ENCODE measurements at places on chromosomes 1 and 21.

DNA sequence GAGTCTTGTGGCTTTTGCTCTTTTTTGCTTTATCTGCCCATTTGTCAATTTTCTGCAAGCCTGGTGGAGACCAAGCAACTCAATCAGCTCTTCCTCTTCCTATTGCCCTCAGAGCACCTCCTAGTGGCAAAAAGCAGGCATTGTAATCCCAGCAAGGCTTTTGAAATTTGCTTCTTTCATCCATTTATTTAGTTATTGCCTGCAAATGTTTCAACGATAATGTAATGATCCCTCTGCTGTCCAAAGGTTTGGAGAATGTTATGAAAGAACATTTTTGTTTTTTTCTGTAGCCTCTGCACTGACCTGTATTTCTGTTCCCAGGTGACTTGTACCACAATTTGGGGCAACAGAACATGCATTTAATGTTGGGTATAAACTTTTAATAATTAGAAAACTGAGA is 127.8 kb downstream of the GABPA start:
- DNase-seq: peak; percentile 40

DNA sequence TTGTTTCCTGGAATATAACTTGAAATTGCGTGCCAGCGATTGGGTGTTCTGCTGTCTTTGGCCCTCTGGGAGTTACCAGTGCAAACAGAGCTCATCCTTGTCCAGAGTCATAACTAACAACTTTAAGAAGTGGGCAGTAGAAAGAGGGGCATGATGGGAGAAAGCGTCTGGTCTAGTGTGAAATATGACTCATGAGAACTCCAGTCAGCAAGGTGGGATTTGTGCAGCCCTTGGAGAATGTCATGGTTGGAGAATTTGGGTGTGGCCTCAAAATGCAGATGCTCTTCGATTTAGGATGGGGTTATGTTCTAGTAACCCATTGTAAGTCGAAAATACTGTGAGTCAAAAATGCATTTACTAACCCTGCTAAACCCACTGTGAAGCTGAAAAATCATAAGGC is 12.9 kb downstream of the ATP1B1 start:
- no peak for DNase-seq

DNA sequence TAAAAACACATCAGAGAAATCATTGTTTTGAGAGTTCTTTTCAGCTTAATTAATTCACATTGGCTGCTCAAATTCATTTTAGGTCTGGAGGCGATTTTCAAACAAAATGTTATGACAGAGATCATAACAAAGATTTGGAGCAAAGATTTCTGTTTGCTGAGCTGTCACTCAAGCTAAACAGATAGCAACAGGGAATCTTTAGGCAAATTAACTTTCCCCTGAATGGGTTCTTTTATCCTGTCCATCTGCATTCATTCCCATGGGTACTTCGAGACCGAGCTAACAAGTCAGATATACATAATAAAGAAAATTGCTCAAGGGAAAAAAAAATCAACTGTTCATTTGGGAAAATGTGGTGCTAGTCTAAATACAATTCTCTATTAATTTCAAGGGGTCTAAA is 30.2 kb upstream of the CA6 start:
- DNase-seq: no peak

- no peak for DNase-seq
Measured at GRCh38 chr1:109185990-109186732, 27.6 kb upstream of the SARS1 start.

GRCh38 chr1:248758352-248758751 is 2.8 kb upstream of the LYPD8 start:
- no peak for DNase-seq

DNA sequence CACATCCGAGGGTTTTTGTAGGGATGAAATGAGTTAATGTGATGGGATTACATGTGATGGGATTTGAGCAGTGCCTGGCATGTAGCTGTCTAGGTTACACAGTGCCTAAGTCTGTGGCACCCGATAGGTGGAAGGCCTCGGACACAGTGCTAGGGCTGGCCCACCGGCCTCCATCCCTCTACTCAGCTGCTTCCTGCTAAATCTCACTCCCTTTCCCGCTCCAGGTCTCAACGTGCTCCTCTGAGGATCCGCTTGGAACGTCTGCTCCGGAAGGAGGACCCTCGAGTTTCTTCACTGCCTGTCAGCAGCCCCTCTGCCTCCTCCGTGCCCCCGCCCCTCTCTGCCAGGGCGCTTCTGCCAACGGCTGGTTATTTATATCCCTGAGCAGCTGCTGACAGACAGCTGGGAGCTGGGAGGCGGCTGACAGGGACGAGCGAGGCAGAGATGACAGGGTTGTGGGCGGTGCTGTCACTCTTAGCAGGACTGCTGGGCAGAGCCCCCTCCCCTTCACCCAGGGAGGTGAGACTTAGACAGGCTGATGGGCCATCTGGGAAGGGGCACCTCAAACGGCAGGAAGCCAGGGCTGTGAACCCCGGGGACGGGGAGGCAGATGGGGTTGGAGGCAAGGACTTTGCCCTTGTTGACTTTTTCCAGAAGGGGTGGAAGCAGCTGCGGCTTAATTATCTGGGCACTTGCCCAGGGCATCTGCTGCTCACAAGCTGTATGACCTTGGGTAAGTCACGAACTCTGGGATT is 26.6 kb upstream of the LRRN2 start:
- DNase-seq: peak; percentile 67

- peak; percentile 55 for DNase-seq
Measured at GRCh38 chr1:15975358-15975804, 520 bp downstream of the ZBTB17 start.

DNA sequence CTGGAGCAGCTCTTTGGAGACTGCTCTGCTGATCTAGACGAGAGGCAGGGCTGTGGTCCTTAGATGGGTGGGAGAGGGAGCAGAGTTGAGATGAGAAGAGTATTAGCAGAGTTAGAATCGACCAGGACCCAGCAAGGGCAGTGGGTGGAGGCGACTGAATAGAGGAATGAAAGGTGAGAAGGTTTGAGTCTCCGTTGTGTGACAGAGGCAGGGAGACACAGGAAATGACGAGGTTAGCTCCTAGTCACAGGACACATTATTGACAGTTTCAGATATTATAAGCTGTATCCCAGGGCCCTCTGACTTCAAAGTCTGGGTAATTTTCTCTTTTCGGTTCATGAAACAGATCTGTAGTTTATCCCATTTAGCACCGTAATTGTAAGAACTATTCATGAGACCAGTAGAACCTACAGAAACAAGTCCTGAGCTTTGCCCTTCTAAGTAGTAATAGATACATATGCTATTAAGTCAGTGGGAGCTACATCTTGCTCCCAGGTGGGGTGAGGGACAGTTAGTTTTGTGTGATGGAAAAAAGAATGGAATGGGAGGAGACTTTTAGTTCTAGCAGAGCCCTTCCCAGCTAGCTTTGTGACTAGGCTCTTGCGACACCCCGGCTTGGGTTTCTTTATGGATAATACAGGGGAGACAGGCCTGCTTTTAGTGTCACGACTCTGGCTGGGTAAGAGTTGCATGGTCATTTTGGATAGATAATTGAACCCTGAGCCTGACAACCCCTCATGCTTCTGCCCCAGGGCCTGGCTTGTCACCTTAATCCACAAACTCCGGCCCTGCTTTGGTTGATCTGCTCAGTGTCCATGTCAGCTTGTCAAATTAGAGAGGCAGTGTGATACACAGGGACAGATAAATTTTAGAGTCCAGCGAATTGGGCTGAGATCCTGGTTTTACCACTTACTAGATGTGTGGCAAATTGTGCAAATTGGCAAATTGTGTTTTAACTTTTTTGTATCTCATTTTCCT is 70.2 kb downstream of the UCK2 start:
- no peak for DNase-seq

- DNase-seq: peak; percentile 88
Measured at GRCh38 chr1:47660622-47661021, 222.8 kb downstream of the FOXD2 start.

DNA sequence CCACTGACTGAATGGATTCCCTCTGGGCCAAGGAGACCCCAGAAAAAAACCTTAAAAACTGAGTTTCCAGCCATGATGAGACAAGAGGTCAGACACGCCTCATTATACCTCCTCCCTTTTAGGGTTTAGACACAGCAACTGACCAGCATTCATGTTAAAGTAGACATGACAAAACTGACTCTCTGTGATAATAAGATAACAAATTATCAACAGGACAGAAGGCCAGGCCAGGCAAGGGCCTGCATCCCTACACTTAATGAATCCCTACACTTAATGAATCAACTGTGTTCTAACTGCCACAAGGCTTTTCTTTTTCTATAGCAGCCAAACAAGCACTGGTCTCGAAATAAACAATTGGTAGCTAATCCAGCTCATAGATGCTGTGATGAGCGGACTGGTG is 33.3 kb upstream of the FAM89A start:
- no peak for DNase-seq

GRCh38 chr1:17575797-17576518 is 36.5 kb downstream of the ARHGEF10L start:
- no peak for DNase-seq

- DNase-seq: peak; percentile 27
Measured at GRCh38 chr1:212315907-212316306, 30.7 kb downstream of the PPP2R5A start.

DNA sequence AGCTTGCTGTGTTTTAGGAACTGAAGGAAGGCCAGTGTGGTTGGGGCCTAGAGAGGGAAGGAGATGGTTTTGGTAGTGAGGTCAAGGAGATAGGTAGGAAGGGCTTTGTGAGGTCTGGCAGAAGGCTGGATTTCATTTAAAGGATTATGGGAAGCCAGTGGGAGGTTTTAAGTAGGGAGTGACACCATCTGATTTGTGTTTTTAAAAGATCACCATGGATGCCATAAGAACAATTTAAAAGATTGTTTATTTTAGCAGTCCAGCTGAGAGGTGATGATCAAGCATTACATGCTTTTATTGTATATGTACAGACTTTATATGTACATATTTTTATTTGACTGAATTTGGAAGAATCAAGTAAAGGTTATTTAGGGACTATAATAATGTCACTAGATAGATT is 26.4 kb downstream of the RGL1 start:
- DNase-seq: no peak

DNA sequence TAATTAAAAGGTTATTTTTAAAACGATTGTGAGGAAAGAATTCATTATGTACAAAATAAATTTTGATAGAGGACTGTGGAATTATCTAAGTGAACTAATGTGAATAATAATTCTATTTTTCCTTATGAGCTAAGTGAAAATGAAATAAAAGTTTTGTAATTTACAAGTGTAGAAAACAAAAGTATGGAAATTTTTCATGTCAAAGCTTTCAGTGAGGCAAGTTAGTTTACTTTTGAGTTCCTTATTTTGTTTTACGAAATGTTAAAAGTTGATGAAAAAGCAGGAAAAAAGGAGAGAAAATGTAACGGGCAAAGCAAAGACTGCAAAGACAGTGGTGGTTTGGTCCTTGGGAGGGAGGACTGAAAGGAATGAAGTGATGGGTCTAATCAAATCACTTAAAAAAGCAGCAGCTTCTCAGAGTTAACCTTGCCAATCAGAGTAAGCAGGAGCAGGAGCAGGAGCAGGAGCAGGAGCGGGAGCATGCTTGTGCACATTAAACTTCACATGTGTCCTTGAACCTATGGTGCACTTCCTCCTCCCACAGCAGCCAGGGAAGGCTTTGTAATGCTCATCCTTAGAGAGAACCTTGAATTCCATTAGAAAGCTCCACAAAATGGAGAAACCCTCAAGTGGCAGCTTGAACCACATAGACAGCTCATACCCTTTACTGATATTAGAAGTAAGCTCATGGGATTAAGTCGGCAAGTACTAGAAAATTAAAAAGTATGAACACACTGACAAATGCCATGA is 133.4 kb downstream of the LHX4 start:
- no peak for DNase-seq

- no peak for DNase-seq
Measured at GRCh38 chr1:168137515-168137821, 738 bp upstream of the GPR161 start.

- DNase-seq: no peak
Measured at GRCh38 chr1:209403921-209404320, 179.6 kb upstream of the CAMK1G start.

DNA sequence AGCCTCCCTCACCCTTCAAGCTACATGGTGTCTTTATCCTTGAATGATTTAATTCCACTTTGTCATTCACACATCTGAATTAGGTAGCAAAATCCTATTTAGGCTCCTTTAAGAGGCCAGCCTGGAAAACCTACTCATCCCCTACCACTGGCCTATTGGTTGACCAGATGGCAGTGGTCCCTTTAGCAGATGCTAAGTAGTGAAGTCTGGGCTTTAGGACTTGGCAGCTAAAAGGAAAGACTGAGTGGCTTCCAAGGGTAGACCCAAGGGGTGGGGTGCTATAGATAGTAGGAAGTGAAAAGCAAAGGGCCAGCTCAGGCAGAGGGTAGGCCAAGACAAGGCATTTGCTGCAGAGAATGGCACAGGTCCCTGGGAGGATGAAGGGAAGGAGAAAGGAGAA is 46.6 kb downstream of the KCNJ6 start:
- no peak for DNase-seq

- DNase-seq: no peak
Measured at GRCh38 chr1:113247355-113247754, 143.0 kb upstream of the MAGI3 start.

GRCh38 chr1:172616195-172616594 is 42.7 kb upstream of the FASLG start:
- DNase-seq: no peak

- no peak for DNase-seq
Measured at GRCh38 chr21:34073749-34074282, 438 bp downstream of the MRPS6 start.

- DNase-seq: no peak
Measured at GRCh38 chr1:6982860-6983259, 197.6 kb downstream of the CAMTA1 start.

DNA sequence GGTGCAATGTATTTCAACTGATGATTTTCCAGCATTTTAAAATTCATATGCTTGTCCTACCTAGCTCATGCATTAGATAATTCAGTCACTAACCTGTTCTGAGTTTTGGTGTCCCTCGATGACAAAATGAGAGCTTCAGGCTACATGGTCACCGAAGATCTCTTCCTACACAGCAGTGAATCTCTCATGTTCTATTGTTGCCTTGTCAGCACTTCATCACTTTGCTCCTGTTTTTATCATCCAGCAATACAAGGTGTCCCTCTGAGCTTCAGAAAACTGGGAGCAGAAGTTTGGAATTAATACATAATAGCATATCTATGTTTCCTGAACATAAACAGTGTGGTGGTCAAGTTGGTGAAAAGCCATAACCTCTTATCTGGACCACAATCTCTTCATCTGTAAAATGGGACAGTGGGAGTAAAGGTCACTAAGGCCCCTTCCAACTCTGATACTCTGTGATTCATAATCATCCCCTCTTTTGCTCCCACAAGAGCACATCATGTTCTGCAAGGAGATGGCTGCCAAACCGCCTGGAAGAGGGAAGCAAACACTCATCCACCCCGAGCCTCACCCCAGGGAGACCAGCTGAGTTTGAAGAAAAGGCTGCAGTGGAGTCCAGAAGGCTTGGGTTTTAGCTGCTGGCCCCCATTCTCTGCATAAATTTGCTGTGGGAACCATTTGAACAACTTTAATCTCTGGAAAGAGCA is 137.9 kb upstream of the F3 start:
- DNase-seq: no peak

DNA sequence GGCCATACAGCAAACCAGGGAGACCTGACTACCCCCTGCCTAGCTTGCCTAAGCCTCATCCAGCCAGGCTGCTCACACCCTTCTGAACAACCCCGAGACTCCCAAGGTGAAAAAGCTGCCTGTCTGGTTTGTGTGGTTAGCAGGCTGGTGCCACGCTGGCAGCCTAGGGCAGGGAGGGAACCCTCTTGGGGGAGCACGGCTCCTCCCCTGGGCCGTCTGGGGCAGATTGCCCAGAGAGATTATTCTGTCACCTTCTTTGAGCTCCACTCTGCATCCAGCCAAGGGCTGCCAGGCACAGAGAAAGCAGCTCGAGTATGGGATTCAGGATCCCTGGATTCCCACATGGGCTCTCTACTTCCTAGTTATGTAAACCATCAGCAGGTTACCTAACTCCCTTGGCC is 27.5 kb upstream of the TCEA3 start:
- DNase-seq: peak; percentile 68
